ENCODE measurements at places on chromosomes 16 and 17.
A peak's percentile ranks its signal among the peaks of the same experiment; 100 is the strongest.

- peaks cover 4% of the 10 kb centered on the region for H3K4me1 ChIP-seq
- no peaks in the 10 kb centered on the region for H3K27me3 ChIP-seq
- DNase-seq: no peak
- peaks cover 6% of the 10 kb centered on the region for H3K36me3 ChIP-seq
- H3K27ac ChIP-seq: no peak overlapping the region
Observed at GRCh38 chr17:30594223-30594952, 117.2 kb downstream of the GOSR1 start.

DNA sequence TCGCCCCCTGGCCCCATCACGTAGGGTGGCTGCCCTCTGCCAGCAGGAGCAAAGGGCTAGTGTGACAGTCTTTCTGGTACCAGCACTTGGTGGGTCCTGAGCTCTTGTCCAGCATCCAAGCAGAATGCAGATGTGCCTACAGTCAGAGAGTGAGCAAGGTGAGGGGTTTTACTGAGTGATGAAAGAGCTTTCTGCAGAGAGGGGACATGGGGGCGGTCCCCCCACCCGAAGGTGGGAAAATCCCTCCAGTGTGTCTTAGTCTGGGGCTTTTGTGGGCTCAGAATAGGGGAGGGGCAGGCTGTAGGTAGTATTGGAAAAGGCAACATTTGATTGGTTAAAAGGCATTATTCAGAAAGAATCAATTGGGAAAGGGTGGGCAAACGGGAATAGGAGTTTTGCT is 152.3 kb downstream of the RPTOR start:
- H3K27ac ChIP-seq: no peak overlapping the region
- peaks cover 26% of the 10 kb centered on the region for H3K4me1 ChIP-seq

- peaks cover 2% of the 10 kb centered on the region for H3K4me1 ChIP-seq
- H3K36me3 ChIP-seq: no peaks in the 10 kb centered on the region
- H3K4me3 ChIP-seq: no peak overlapping the region
- peaks cover 18% of the 10 kb centered on the region for H3K27me3 ChIP-seq
- DNase-seq: peak; percentile 33
- H3K27ac ChIP-seq: no peak overlapping the region
Observed at GRCh38 chr16:66270333-66270927, 96.1 kb upstream of the CDH5 start.

- DNase-seq: no peak
- no peak within 1 kb of the TSS for H3K27ac ChIP-seq
- peaks cover 10% of the 10 kb centered on the region for H3K36me3 ChIP-seq
- H3K4me1 ChIP-seq: peaks cover 12% of the 10 kb centered on the region
- peak within 1 kb of the TSS; percentile 84 for H3K4me3 ChIP-seq
- peaks cover 16% of the 10 kb centered on the region for H3K27me3 ChIP-seq
Observed at GRCh38 chr17:46979147-46979863, at the start of gene RPRML. RPRML (minus strand) TSS chr17:46979253; CDS start chr17:46979007, 246 bp downstream.

- H3K4me1 ChIP-seq: peaks cover 32% of the 10 kb centered on the region
- H3K4me3 ChIP-seq: peak overlapping the region; percentile 98
- no peak for DNase-seq
- peak overlapping the region; percentile 96 for H3K27ac ChIP-seq
Observed at GRCh38 chr16:5071341-5071680, 332 bp upstream of the ALG1 start.

GRCh38 chr16:81566086-81567007 is 121.7 kb downstream of the CMIP start:
- H3K27ac ChIP-seq: peak overlapping the region; percentile 69
- no peak overlapping the region for H3K4me3 ChIP-seq
- peaks cover 22% of the 10 kb centered on the region for H3K4me1 ChIP-seq
- no peak for DNase-seq
- H3K36me3 ChIP-seq: peaks cover 15% of the 10 kb centered on the region
- H3K27me3 ChIP-seq: no peaks in the 10 kb centered on the region

DNA sequence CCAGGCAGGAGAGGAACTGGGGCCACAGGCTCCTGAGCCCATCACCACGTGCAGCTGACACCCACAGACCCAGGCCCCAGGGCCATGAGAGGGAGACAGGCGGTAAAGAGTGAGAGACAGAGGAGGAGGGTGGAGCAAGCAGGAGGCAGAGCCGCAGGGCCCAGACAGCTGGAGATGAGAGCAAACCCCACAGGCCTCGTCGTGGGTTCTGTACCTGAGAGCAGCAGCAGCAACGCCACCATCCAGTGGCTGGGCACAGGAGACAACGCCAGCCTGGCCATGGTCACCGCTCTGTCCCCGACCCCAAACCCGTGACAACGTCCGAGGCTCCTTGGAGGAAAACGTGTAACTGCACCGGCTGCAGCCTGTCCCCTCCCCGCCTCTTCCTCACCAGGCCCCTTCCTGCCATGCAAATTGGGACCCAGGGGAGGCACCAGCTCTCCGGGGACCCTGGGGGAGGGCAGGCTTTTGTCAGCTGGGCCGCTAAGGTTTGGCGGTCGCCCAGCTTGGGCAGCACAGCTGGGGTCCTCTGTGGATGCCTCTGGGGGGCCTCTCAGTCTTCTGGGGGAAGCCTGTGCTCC is at the start of gene CD79B:
TSS of gene CD79B (minus strand) at position 351 of the 581 bp plus-strand sequence. CDS start at position 281, 70 bp downstream.
- peak within 1 kb of the TSS; percentile 91 for H3K27ac ChIP-seq
- H3K4me3 ChIP-seq: peak within 1 kb of the TSS; percentile 100
- peaks cover 46% of the 10 kb centered on the region for H3K4me1 ChIP-seq
- peaks cover 33% of the 10 kb centered on the region for H3K36me3 ChIP-seq
- peak; percentile 81 for DNase-seq

GRCh38 chr16:1458336-1458976 is 14.1 kb upstream of the CCDC154 start:
- DNase-seq: no peak
- peak overlapping the region; percentile 33 for H3K4me3 ChIP-seq
- no peaks in the 10 kb centered on the region for H3K27me3 ChIP-seq
- H3K4me1 ChIP-seq: peaks cover 17% of the 10 kb centered on the region

- H3K27ac ChIP-seq: no peak overlapping the region
- H3K4me1 ChIP-seq: no peaks in the 10 kb centered on the region
- H3K27me3 ChIP-seq: peaks cover 10% of the 10 kb centered on the region
- DNase-seq: no peak
- H3K4me3 ChIP-seq: no peak overlapping the region
- H3K36me3 ChIP-seq: no peaks in the 10 kb centered on the region
Observed at GRCh38 chr17:51651513-51652298, 391.4 kb downstream of the UTP18 start.

DNA sequence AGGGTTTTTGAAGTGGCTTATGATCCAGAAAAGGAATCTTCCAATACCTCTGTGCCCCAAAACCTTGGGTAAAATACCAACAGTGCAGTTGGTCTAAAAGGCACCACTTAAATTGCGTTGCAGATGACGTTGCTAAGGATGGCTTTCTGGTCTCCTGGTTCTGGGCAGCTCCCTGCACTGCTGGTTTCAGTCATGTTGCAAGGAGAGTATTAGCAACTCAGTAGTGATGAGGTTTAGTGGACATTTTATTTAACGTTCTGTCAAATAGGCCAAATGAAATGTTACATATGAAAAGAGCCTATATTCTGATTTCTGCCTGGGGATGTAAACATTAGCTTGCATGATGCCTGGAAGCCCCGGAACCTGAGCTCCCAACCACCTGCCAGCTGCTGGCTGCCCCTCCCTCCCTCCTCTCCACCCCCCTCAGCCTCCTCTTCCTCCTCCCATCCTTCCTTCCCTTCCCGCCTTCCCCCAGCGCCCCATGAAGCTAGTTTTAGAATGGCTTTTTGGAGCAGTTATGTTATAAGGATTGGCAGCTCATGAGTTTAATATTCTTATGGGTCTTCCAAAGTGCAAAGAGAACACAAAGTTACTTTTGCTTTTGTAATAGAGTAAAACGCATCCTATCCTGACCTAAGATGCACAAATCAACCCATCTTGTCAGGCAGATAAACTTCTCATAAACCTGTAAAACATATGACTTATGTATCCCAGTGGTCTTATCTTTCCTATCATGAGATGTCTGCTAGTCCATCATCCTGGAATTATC is 20.7 kb downstream of the CD7 start:
- H3K27ac ChIP-seq: peak overlapping the region; percentile 99
- H3K4me3 ChIP-seq: peak overlapping the region; percentile 92
- no peak for DNase-seq
- no peaks in the 10 kb centered on the region for H3K27me3 ChIP-seq

GRCh38 chr17:69170377-69170776 is 28.7 kb upstream of the ABCA6 start:
- H3K36me3 ChIP-seq: peaks cover 4% of the 10 kb centered on the region
- H3K27me3 ChIP-seq: no peaks in the 10 kb centered on the region
- no peak overlapping the region for H3K27ac ChIP-seq
- H3K4me3 ChIP-seq: peak overlapping the region; percentile 11

GRCh38 chr16:28592979-28593553 is 3.8 kb downstream of the SULT1A2 start:
- H3K27ac ChIP-seq: no peak overlapping the region
- H3K27me3 ChIP-seq: peaks cover 2% of the 10 kb centered on the region
- DNase-seq: no peak

GRCh38 chr16:85586380-85587104 is 26.6 kb upstream of the GSE1 start:
- no peaks in the 10 kb centered on the region for H3K27me3 ChIP-seq
- DNase-seq: no peak
- H3K4me1 ChIP-seq: peaks cover 13% of the 10 kb centered on the region

Data from memory B cell (primary cell).